ENCODE measurements at places on chromosomes 6 and 20.
A peak's percentile ranks its signal among the peaks of the same experiment; 100 is the strongest.

- DNase-seq, result no peak
These were observed 127.2 kb downstream of the CD109 start for GRCh38 chr6:73823046-73823735.

- DNase-seq, result peak; percentile 7
These were observed 52.4 kb upstream of the ERVFRD-1 start for GRCh38 chr6:11163932-11164331.

DNA sequence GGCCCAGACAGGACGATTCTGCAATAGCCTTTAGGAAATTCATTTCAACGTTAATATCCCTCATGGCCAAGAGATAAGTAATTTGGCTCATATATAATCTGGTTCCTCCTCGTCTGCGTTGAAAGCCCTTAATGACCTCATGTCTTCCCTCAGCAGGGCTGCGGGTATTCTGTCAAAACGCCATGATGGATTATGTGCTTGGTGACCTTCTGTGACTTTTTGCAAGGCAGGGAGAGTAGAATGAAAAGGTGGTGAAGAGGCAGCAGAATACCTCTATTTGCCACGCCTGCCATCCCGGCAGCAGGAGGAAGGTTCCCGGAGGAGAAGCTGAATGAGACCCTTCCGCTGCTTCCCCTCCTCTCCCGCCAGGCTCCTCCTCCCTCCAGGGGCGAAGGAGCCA, 41.1 kb upstream of the SPACA1 start:
- no peak for DNase-seq

DNA sequence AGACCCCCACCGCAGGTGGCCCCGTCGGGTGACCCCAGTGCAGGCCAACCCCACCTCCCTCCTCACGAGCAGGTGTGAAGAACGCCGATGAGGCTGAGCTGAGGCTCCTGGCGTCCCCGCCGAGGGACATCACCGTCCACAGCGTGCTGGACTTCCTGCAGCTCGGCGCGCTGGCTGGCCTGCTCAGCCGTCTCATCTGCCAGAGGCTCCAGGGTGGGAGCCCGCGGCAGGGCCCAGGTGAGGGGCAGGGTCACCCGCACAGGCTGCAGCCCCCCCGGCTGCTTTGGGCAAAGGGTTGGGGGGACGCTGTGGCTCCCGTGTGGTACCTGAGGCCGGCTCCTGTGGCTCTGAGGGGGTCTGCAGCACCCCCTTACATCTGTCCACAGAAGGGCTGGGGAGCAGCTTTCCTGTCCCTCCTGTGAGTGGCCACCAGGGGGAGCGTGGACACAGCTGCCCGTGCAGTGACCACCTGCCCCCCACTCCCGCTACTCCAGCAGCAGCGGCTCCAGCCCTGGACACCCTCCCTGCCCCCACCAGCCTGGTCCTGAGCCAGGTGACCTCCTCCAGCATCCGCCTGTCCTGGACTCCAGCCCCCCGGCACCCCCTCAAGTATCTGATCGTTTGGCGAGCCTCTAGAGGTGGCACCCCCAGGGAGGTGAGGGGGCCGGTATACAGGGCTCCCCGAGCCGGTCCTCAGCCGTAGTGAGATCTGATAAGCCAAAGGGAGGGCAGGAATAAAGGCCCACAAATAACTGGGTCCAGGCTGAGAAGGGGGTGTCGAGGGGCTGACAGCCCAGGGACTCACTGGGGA, 16.5 kb downstream of the COL20A1 start:
- peak; percentile 22 for DNase-seq

DNA sequence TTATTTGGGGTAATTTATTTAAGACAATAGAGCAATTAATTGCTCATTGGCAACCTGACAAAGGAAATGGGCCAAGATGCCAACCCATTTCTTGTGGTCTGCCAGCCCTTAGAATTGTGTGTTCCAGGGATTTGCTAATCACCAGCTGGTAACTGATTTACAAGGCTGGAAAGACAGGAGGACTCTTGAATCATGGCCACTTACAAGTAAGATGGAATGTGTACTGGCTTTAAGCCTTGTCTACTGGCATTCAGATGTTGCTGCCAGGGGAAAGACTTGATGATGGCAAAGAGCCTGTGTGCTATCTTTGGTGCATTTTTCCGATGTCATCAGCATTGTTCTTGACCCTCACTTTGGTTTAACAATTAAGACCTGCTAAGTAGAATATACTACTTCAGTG, 91.0 kb downstream of the BCKDHB start:
- DNase-seq, result no peak

All from activated T-cell treated with anti-CD3 and anti-CD28 coated beads for 48 hours (primary cell).